ENCODE measurements at places on chromosomes 11 and 22.

- no peak for DNase-seq
Observed at GRCh38 chr11:67410984-67411784, 4.3 kb upstream of the CARNS1 start.

DNA sequence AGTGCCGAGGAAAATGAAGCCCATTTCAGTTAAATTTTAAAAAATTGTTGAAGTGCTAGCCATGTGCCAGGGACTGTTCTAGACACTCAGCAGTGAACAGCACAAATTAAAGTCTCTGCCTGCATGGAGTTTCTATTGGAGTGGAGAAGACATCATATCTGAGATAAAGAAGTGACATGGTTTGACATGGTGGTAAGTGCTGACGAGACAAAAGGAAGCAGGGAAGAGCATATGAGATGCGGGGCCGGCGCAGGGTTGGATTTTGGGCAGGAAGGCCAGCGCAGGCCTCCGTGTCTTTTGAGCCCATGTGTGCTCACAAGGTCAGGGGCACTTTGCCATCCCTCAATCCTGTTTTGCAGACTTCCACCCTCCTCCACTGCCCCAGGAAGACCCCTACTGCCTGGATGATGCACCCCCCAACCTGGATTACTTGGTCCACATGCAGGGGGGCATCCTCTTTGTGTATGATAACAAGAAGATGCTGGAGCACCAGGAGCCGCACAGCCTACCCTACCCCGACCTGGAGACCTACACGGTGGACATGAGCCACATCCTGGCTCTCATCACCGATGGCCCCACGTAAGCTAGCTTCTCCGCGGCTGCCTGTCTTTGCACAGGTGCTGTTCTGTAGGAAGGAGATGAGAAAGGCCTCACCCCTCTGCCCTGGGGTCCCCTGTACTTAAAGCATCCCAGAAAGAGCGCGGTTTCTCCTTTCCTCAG, 29.6 kb downstream of the AMPD3 start:
- no peak for DNase-seq

GRCh38 chr22:23481369-23481768, 98.7 kb downstream of the IGLL1 start:
- DNase-seq: no peak

- no peak for DNase-seq
Observed at GRCh38 chr22:50737728-50738648, at the start of gene ACR. ACR (plus strand) TSS chr22:50738204; CDS start chr22:50738236, 32 bp downstream.

- no peak for DNase-seq
Observed at GRCh38 chr11:60939855-60940254, 12.1 kb downstream of the SLC15A3 start.

GRCh38 chr11:124470561-124471227, 25.2 kb upstream of the OR8B8 start:
- no peak for DNase-seq
